ENCODE measurements at places on chromosomes 7 and 10.
A peak's percentile ranks its signal among the peaks of the same experiment; 100 is the strongest.

- no peak for DNase-seq
Observed at GRCh38 chr10:110918269-110918642, 724 bp downstream of the BBIP1 start.

DNA sequence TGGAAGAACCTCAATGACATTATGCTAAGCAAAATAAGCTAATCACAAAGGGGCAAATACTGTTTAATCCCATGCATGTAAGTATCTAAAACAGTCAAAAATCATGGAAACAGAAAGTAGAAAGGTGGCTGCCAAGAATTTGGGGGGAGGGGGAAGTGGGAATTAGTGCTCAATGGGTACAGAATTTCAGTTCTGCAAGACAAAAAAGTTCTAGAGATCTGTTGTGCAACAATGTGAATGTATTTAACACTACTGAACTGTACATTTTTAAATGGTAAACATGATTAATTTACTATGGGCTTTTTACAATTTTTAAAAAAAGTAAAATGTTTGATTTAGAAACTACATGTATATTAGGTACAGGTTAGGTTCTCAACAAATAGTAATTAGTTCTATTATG, 11.9 kb downstream of the EZH2 start:
- DNase-seq = no peak

- no peak for DNase-seq
Observed at GRCh38 chr7:610531-611280, 91.1 kb upstream of the PDGFA start.

DNA sequence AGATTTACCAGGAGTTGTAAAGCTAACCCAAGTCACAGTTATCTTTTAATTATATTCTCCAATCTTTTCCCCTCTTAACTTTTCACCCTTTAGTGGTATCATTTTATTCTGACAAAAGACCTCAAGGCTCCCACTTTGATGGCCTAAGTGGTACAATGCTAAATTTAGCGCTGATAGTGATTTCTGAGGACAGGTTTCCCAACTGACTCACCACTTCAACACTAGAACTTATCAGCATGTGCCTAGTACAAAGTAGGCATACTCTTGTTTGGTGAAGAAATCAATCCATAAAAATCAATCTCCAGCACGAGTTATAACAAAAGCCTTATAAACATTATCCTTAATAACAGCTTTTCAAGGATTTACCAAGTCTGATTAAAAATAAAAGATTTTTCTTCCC, 7.5 kb downstream of the SNX13 start:
- DNase-seq = no peak

DNA sequence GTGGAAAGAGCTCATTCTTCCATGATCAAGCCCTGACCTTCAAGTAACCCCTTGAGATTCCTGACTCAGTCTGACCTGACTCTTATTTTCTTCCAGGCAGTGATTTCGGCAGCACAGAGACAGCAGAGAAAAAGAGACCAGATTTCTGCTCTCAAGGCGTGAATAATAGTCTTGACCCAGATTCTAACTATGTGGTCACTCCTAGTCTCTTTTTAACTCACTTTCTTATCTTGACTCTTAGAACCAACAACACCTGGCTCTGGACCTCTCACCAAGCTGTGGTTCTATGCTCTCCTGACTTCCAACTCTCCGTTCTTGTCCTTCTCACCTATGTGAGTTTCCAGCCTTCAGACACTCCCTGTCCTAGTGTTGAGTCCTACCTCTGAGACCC, 36.9 kb upstream of the KDM7A start:
- no peak for DNase-seq

GRCh38 chr10:100998183-100998990, 1.2 kb upstream of the LZTS2 start:
- peak; percentile 74 for DNase-seq

DNA sequence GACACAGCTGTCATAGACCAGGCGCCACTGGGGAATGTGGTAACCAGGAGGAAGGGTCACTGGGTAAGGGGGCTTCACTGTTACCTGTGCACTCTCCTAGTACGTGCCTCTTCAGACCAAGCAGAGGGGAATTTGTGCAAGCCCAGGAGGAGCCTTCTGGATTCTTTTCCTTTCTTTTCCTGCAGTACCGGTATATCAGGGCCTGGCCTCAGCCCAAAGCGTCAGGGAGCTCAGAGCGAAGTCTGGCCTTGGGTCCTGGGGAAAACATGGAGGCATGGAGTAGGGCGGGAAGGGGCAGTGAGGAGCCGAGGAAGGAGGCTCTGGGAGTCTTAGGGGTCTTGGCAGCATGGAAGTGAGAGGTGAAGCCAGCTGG, 133.6 kb upstream of the GDF10 start:
- DNase-seq = no peak

DNA sequence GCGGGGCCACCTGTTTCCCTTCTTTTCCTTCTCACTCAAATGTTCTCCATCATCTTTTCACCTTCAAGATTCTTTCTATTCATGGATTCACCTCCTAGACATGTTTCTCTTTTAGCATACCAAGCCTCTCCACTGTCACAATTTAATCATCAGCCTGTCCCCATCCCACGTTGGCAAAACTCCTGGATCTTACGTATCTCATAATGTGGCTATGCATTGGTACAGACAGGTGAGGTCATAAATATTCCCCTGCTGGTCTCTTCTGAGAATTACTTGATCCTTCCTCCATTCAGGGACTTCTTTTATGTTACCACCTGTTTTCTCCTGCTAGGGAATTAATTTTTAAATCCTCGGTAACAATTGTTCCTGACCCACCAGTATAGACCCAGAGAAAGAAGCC, 262.6 kb upstream of the NEBL start:
- no peak for DNase-seq

DNA sequence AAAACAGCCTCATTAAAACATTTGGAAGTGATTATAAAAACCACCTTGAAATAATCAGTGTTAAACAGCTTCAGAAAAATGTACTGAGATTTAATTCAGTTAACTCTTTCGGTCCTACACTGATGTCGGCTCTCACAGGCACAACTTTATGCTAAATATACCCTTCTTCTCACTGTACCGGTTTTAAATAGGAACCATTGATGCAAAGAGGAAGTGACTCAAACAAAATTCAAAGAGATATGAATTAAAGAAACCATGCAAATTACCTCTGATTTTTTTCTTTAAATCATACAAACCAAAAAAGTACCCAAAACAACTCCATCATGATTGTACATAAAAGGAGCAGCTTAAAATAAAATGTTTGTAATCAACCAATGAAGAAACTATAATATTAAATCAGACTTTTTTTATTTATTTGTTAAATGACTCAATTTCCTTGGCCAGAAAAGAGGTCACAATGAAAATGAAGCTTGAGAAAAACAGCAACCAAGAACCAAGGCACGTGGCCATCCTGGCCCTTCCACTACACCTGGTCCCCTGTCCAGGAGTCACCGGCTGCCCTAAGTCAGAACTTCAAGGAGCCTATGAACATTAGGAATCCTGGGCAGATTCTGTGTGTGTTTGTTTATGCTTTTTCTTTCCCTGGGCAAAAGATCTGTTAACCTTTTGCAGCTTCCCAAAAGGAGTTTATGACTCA, 73.0 kb upstream of the CABCOCO1 start:
- no peak for DNase-seq

DNA sequence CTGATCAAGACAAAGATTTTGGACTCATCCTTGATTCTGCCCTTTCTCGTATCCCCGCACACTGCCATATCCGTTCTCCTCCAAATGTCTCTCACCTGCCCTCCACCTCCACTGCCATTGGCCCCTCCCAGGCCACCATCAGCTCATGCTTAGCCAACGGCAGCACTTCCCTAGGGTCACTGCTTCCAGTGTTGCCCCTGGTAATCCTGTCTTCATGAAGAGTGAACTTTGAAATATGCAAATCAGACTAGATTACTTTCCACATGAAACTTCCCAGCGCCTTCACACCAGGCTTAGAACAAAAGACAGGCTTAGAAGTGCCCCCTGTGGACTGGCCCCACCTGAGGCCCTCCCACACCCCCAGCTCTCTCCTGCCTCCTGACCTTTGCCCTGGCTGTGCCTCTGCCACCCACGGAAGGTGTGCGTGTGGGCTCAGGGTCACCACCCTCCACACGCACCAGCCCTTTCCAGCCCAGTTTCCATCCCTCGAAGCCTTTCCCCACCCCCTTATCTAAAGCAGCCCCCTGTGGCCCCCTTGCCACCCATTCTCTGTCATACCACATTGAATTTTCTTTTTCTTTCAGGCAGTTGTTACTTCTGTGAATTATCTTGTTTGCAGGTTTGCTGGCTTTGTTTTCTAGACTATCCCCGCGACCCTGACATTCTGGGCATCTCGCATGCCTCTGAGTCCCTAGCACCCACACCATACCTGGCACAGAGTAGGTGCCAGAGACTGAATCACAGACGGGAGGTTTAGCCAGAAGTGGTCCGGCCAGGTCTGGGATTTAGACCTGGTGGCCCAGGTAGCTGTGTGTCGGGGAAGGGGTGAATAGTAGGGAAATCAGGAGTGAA, 26.8 kb upstream of the C10orf53 start:
- DNase-seq = no peak

DNA sequence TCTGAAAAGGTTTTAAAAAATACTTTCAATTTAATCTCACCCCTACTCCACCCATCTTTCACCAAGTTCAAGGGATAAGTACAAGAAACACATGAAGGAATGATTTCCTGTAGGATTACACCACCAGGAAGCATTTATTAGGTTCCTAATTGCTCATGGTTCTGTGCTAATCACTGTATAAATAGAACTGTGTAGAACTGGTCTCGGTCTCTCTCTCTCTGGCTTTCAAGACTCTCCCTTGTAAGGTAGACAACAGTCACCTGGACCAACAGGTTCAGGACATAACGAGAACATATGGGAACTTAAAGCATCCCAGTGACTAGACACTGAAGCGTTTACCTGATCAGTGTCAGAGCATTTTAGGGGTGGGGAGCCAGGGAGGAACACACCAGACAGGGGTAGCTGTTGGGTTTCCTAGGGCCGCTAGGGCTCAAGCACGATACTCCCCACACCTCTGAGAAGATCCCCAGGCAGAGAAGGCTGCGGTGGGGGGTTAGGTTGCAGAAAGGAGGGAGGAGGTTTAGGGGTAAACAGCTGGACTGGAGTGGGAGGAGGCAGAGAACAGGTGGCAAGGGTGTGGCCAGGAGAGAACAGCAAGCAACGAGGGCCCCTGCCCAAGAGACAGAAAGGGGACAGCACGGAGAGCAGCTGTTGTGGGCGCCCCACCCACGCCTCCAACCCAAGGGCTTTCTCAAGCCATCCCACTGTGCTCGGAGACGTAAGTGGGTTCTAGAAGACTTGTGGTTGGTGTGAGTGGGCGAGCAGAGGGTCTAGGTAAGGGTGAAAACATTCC, 52.5 kb upstream of the USP6NL start:
- no peak for DNase-seq

DNA sequence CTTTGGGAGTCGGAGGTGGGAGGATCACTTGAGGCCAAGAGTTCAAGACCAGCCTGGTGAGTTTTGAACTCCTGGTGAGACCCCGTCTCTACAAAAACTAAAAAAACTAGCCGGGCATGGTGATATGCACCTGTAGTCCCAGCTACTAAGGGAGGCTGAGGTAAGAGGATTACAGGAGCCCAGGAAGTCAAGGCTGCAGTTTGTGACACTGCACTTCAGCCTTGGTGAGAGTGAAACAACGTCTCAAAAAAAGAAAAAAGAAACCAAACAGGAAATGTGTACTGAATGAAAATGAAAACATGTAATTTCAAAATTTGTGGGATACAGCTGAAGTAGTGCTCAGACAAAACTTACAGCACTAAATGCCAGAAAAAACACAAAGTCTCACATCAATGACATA, 7.6 kb downstream of the ARHGAP12 start:
- no peak for DNase-seq

DNA sequence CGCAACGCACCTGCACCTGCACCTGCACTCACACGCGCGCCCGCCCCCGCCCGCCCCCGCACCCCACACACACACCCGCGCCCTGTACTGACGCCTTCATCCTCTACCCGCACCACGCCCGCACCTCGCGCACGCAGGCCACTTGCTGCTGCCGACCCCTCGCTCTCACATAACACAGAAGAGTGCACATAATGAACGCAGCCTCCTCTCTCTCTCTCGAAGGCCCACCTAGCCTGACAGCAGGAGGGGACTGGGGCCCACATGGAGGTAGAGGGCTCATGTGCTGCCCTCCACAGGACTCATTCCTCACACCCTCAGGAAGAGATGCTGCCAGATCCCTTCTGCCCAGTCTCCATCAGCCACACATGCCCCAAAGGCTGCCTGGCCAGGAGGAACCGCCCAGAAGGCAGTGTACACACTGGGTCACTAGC, 432 bp upstream of the CAMK2B start:
- DNase-seq = peak; percentile 62

DNA sequence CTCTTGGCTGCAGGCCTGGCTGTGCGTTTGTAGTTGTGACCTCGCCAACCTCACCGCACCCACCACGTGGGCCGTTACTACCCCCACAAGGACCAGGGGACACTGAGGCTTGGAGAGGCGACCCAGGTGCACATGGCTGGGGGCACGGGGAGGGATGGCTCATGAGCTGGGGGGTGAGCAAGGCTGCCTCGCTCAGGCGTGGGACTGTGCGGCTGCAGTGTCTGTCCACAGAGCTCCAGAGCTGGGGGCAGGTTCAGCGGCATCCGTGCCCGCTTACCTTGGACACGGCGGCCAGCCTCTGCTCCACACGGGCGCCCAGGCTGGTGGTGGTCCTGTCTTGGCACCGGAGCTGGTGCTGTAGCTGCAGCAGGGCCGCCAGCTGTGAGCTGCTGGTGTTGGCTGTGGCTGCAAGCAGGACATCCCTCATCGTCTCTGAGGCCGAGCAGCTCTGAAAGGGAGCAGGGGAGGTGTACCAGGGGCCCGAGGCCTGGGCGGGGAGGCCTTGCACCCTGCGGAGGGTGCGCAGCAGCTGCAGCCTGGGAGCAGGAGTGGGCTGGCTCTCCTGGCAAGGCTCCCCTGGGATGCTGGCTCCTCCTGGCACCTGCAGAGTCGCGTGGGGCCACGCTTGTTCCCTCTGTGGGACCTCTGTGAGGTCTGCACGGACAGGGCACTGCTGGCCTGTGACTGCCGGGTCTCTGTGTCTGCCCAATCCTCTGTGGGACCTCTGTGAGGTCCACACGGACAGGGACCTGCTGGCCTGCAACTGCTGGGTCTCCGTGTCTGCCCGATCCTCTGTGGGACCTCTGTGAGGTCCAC, 60.0 kb upstream of the NKX6-2 start:
- DNase-seq = no peak

- DNase-seq = no peak
Observed at GRCh38 chr7:88368686-88369085, 62.0 kb upstream of the STEAP4 start.

- DNase-seq = no peak
Observed at GRCh38 chr10:125081931-125082330, 78.4 kb downstream of the CTBP2 start.

DNA sequence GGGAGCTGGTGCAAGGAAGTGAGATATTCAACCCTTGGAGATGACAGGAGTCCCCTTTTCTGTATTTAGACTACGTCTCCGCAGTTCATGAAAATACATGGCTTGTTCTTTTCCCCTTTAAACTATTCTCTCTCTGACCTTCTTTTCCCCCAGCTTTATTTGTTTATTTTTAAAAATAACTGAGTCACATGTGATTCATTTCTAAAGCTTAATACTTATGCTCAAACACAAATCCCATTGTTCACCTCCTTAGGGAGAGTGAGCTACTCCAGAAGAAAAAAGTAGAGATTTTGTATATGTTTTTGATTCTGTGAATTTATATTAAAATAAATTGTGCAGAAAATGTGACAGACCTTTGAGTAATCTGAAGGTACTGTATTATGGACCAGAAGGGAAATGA, 35.9 kb upstream of the FZD1 start:
- no peak for DNase-seq
